ENCODE measurements at places on chromosomes 7 and 10.

- DNase-seq, result no peak
These were observed 929.7 kb upstream of the KCND2 start for GRCh38 chr7:119343289-119343688.

DNA sequence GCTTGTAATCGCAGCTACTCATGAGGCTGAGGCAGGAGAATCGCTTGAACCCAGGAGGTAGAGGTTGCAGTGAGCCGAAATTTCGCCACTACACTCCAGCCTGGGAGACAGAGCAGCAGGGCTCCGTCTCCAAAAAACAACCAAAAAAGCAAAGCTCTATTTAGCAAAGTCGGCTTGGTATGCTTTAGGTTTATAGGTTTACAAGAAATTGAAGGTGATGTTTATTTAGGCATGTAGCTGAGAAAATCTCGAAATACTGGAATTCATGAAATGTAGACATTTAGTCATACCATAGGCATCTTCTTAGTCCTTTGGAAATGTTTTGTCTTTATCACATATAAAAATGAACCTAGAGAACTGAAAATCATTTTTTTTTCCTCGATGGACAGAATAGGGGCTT, 453.8 kb upstream of the ANKRD30A start:
- no peak for DNase-seq

GRCh38 chr7:35370687-35371086, 116.8 kb upstream of the TBX20 start:
- no peak for DNase-seq

DNA sequence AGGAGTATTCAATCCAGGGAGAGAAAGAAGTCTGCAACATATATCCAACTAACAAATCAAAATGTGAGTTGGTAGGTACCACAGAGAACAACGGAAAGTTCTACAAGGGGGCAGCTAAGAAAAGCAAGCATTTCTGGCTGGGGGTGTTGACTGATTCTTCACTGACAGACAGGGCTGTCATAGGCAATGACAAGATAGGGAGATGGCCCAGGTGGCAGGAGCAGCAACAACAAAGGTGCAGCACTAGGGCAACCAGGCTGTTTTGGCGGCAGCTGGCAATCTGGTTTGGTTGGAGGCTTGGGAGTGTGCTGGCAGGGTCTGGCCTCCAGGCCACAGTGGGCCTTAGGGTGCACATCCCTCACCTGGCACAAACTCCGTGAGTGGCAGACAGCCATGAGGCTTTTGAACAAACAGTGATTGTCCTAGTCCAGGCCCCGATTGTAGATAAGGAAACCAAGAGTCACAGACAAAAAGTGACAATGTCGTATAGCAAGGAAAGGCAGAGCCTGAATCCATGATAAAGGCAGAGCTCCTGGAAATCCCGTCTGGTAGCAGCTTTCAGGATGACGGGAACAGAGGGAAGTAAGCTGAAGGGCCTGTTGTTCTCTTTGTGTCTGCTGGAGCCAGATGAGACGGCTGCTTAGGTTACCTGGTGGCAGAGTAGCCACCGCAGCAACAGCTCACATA, 28.4 kb downstream of the DPCD start:
- no peak for DNase-seq

GRCh38 chr10:118926903-118927302, 102.6 kb upstream of the NANOS1 start:
- no peak for DNase-seq

Data from activated CD8-positive, alpha-beta memory T cell treated with anti-CD3 and anti-CD28 coated beads, Interleukin-2, amount 50 U/mL, for 48 hours (primary cell).